Activated naive CD4-positive, alpha-beta T cell treated with anti-CD3 and anti-CD28 coated beads, Interleukin-2, amount 10 ng/mL, durations not matched to agents 7 days and 5 days (primary cell): ENCODE measurements at places on chromosomes 6 and 20.

DNA sequence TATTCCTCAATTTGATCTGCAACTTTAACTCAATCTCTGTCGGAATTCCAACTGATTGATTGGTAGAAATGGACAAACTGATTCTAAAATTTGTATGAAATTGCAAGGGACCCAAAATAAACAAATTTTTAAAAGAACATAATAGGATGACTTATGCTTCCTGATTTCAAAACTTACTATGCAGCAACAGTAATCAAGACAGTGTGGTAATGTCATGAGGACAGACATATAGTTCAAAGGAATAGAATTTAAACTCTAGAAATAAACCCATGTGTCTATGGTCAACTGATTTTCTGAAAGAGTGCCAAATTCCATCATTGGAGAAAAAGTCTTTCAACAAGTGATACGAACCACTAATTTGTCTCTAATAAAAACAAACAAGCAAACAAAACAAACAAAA is 1320.1 kb upstream of the GJE1 start:
- no peak for DNase-seq

DNA sequence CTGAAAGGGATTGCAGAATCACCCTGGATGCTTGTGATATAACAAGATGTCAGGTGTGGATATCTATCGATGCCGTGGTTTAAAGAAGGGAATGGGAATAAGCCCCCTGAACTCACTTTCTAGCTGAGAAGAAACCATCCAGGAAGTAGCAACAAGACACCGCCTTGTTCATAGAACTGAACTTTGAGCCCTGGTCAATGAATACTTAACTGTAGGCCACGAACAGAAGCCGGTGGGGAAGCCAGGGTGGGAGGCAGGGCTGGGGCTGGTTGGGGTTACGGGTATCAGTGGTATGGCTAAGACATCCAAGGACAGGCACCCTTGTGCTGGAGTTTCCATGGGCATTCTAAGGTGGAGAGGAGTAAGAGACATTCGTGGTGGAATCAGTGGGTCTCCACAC is 61.0 kb downstream of the UST start:
- DNase-seq: no peak

GRCh38 chr6:37376078-37376743 is 22.4 kb downstream of the RNF8 start:
- no peak for DNase-seq

DNA sequence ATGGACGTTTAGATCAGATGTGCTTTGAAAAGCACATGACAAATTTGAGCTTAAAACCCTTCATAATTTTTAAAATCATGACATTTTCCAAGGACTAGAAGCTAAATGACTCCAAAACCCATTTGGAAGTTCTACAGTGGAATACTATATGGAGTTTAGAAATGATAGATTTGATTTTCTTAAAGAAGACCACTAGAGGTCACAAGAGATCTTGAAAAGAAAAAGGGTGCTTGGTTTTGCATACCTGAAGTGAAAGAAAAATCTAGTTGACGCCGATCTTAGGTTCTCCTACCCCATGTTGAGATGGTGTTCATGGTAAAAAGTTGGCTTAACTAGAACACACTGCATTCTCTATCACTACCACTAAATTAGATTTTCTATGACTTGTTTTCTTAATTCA is 31.5 kb downstream of the CFAP61 start:
- DNase-seq: no peak

DNA sequence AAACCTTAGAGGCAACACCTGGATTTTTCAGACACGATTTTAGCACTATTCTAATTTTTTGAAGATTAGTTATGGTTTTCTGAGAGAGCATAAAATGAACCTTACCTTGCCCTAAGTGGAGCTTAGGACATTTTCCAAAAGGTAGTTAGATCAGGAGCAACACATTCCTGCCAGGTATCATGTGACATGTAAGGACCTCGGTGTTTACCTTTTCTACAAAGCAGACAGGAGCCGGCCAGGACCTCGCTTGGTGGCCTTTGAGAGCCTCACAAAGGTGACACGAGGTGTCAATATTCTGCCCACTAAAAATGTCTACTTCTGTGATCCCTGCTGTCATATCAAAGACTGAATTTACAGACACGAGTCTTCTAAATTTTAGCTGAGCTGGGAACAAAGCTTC is 174.9 kb downstream of the SMOC2 start:
- DNase-seq: no peak

DNA sequence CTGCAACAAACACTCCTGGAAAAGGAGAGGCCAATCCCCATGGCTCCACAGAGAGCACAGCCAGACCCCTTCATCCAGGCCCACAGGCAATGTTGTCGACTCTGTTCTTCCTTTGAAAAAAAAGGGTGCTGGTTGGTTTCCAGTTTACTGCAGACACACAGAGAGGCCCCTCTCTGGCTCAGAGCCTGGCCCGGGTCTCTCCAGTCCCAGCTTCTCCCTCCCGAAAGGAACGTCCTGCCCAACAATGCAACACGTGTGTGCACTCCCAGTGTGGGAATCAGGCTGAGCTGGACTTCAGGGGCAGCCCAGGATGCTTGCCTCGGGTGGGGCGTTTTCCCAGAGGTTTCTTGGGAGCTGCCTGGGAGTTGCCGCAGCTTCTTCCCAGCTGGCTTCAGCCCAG is 4.5 kb upstream of the NKAIN4 start:
- no peak for DNase-seq

DNA sequence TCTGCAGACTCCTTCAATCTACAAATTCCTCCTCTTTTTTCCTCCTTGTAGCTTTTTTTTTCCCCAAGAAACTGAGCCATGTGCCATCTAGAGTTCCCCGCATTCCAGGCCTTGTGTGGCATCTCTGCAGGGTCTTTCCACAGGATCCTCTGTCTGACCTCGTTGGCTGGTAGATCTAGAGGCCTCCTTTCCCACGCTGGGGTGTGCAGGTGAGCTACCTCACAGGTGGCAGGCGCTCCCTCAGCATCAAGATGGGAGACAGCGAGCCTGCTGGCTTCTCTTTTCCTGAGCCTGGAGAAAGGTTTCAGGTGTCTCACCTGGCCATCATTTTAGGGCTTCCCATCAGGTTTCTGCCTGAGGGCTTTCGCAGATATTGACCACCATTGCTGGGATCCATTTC is 9.6 kb upstream of the NELFCD start:
- DNase-seq: no peak

- DNase-seq: no peak
These were observed 147.0 kb downstream of the MYB start for GRCh38 chr6:135328136-135328535.

DNA sequence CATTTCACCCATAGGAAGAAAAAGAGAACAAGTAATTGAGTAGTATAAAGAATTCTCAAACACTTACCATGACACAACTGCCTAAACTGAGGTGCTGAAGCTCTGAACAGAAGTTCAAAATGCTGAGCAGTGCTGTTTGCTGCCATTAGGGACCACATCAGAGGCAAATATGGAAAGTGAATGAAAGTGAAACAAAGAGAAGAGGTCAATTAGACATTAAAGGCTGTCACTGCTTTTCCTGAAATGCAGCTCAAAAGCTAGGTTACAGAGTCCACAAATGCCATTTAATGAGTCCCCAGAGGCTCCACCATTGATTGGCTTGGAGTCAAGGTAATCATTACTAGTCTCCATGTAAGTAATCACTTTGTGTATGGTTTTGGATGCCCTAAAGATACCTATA is 46.1 kb downstream of the POU3F2 start:
- DNase-seq: peak; percentile 25

GRCh38 chr6:154345811-154346210 is 10.8 kb downstream of the IPCEF1 start:
- DNase-seq: no peak

DNA sequence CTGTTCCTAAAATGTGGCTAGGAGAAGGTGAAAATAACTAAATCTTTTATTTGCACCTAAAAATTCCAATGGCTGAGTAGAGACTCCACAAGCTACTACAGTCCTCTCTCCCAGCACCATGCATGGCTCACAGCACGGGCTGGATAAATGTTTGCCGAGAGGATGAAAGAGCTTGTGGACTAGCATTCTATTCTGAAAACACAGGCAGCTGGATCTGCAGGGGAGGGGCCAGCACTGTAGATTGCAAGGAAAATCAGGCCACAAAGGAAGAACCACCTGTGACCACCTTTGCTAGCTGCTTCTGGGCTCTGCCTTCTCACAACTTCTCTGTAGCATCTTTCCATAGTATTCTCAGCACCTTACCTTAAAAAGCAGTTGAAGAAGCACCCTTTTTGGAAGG is 46.6 kb downstream of the CLIC5 start:
- no peak for DNase-seq
